ENCODE measurements at places on chromosomes 13 and 19. TPM values are rescaled to one million over a fixed set of nuclear protein-coding genes. Genes with fewer than 3 reads are reported as not detected.

DNA sequence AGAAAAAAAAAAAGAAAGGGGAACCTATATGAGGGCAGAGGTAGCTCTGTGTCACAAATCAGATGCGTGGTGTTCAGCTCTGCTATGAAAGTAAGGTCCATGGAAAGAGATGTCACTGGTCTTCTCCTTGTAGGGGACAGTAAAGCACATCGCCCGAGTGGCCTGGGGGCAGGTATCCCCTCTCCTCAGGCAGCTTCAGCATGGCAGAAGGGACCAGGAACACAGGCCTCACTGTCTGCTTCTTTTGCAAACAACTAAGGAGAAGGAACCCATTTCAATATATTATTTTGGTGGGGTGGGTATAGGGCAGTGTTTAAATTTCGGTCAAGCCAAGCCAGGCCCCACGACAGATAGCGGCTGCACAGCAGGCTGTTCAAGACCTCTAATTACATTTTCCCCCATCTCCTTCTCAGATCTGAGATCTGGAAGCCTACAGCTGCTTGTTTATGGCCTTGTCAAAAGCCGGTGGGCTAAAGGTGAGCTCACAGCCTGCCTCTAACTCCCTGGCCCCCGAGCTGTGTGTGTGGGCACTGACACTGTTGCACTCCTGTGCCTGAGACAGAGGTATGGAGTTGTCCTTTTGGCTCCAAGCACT, 72.8 kb downstream of the HSPH1 start:
- no peak for DNase-seq

GRCh38 chr19:46000491-46001246, 5.4 kb downstream of the CCDC61 start:
- no peak for DNase-seq

GRCh38 chr19:18290302-18291018, 9.0 kb upstream of the JUND start:
- no peak for DNase-seq

DNA sequence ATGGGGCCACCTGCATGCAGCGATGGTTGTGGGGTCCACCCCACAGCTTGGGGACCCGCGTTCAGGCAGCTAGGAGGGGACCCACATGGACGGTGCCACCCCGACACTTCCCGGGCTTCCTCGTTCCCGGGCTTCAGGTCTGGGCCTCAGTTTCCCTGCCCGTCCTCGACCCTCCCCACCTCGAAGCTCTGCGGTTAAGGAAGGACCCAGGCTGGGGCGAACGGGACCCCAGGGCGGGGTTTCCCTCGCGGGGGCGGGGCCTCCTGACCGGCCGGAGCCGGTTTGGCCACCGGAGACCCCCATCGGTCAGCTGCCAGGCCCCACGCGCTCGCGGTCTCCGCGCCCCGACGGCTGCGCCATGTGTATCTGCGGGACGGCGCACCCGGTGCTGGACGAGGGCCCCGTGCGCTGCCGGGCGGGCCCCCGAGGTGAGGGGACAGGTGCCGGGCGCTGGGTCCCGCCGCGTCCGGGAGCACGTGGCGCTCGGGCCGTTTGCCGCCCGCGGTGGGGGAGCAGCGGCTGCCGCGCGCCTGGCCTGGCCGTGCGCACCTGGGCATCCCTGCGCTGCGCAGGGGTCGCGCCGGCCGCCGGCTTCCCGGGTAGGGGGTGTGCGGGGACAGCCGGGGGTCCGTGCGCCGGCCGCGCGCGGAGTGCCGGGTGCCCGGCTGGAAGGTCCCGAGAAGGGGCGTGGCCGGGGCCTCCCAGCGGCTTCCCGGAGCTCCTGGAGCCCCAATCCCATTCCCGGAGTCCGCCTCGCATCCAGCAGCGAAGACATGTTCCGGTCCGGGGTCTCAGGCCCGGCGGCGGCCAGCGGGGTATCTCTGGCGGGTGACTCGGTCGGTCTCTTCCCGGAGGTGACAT, 4.2 kb downstream of the ARHGAP45 start:
- no peak for DNase-seq

Gene TSHZ3
- total RNA-seq: 4.8 TPM

Data from skin of body (tissue), 3 donors.